ENCODE measurements at places on chromosomes 1 and 21.

- no peak for DNase-seq
Observed at GRCh38 chr1:89996450-89997110, 1.7 kb downstream of the ZNF326 start.

DNA sequence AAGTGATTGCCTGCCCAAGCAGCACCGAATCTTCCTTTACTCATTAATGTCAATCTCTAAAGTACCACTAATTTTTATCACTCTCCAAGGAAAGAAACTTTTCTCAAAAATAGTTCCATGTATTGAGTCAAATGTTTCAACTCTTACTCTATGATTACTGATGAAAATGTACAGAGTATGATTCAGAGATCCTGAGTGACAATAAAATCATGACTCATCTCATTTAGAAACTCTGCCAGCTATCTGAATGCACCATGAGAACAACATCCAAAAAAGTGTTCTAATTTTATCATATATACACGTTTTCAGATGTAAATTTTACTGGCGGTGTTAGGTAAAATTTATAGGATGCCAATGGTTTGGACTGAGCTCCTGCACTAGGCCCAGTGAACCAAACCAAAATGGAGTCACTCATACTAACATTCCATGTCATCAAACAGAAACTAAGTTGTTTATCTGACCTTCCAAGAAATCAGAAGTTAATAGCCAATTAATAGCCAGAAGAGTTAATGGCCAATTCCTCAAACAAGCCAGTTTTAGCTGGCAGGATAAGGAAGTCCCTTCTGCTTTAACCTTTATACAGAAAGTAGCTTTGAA, 22.6 kb downstream of the PLPPR5 start:
- no peak for DNase-seq

- peak; percentile 63 for DNase-seq
Observed at GRCh38 chr1:46530791-46531409, 20.5 kb downstream of the KNCN start.

DNA sequence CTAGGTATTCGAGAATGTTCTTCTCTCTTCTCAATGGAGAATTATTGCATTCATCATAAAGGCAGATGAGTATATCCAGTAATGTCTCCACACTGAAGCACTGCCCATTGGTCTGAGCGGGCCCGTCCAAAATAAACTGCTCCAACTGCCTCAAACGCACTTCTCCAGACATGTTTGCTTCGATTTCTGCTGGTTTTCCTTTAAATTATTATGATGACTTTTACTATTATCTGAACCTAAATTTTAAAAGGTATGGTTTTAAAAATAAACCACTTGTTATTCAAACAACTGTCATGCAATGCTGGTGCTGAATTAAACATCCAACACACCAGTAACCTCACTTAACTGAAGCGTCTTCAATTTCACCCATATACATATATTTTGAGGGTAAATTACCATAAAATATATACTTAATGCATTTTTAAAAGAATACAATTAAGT, 1.3 kb downstream of the CDC42BPA start:
- DNase-seq: no peak

DNA sequence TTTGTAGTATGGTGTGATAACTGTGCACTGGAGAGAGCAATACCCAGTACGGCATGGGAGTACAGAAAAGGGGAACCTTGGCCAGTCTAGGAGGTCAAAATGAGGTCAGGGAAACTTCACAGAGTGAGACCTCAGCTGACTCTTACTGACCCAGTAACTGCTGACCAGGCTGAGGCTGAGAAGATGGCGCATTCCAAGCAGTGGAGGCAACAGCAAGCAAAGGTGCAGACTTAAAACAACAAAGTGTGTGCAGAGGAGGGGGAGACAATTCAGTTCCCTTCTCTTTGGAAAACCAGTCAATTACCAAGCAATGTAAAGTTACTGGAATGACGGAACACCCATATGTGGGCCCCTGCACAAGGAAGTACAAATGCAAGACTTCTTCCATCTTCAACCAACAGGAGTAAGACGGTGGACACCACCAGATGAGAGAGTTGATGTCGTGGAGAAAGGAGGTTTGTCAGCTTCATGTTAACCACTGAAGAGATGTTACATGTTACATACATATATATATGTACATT, 54.6 kb upstream of the PRDX6 start:
- no peak for DNase-seq

DNA sequence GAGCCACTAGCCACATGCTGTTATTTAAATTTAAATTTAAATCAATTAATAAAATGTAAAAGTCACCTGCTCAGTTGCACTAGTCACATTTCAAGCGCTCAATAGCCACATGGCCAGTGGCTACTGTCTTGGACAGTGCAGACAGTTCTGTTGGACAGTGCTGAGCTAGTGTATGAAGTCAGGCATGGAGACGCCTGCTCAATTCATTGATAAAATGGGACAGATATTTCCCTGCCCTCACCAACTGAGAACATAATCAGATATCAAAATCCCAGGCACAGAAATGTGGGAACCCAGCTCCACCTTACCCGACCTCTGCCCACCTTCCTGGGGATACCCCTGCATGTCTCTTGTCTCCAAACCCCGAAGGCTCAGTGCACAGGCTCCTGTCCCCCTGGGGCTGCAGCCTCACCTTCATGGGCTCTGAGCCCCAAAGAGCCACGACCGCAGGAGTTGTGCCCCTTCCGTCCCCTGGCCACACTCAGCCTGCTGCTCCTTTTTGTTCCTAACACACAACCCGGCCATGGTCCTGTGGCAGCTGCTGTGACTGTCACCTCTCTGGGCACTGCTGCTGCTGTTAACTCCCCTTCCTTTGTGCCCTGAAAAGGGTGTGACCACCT, 63.5 kb downstream of the TCP10L start:
- DNase-seq: no peak

GRCh38 chr1:61436491-61437120, 288.3 kb downstream of the TM2D1 start:
- DNase-seq: no peak

- DNase-seq: no peak
Observed at GRCh38 chr1:207876131-207876530, 34.8 kb downstream of the CD34 start.

GRCh38 chr1:8574985-8575384, 242.5 kb downstream of the RERE start:
- no peak for DNase-seq

DNA sequence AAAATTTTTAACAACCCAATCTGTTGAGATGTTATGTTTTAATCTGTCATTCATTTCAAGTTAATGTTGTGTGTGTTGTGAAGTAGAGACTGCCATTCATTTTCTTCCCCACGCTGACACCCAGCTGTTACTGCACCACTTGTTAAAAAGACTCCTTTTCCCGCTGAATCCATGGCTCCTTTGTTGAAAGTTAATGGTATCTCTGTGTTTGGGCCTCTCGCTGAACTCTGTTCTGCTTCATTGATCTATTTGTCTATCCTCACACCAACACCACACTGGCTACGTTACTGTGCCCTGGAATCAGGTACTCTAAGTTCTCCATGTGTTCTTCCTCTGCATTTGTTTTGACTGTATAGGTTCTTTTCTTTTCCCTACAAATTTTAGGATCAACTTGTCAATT, 58.2 kb downstream of the PDE9A start:
- no peak for DNase-seq

GRCh38 chr1:93851878-93852277, 27.1 kb downstream of the DNTTIP2 start:
- DNase-seq: no peak

GRCh38 chr21:30831194-30831765, 1.7 kb upstream of the KRTAP7-1 start:
- no peak for DNase-seq

All from urinary bladder (tissue), 4 donors.